ENCODE measurements at places on chromosomes 7 and 10. TPM values are rescaled to one million over a fixed set of nuclear protein-coding genes. Genes with fewer than 3 reads are reported as not detected.

Gene CYREN
- total RNA-seq: 46.8 TPM

Gene SKIDA1
- 4.9 TPM for total RNA-seq

Gene SEMA3D
- 23.3 TPM for total RNA-seq

Gene FAM180A
- not detected for total RNA-seq

Gene PLEKHS1
- total RNA-seq: 0.09 TPM

DNA sequence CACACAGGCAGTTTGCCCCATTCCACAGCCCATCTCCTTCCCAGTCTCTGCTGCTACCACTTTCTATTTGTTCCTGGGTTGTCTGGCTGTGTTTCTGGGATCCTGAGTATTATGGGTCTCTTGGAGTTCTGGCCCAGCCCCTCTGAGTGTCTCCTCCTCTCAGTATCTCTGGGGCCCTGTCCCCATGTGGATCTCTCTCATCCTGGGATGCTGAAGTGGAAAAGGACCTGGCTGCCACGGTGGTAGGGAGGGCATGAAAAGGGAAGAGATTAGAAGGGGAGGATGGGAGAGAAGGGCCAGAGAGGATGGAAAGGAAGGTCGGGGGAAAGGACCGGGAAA lies 54.5 kb upstream of the LBX1 start:
- H3K36me3 ChIP-seq: no peaks in the 10 kb centered on the region
- H3K27me3 ChIP-seq: peaks cover 34% of the 10 kb centered on the region
- H3K4me3 ChIP-seq: no peak overlapping the region
- H3K27ac ChIP-seq: no peak overlapping the region
- DNase-seq: no peak

DNA sequence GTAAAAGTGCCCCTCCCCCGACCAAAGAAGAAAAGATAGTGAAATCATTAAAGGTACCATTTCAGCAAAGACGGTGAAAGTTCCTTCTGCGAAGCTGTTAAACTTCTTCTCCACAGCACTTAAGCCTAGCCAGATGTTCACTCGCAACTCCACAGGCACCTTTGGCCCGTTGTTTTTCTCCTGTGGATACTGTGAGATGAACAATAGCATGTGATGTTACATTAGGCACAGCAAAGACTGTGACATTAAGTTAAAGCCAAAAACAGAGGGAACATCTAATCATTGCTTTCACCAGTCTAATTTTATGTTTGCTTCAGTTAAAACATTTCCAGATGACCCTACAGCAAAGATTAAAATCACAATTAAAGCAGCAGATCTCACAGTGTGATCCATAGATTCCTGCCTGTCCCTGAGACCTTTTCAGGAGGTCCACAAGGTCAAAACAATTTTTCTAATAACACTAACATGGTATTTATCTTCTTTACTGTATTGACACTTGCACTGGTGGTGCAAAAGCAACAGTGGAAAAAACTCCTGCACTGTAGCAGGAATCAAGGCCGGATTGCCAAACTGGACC lies 112.5 kb downstream of the MYOF start:
- H3K27me3 ChIP-seq: no peaks in the 10 kb centered on the region
- no peaks in the 10 kb centered on the region for H3K36me3 ChIP-seq
- no peaks in the 10 kb centered on the region for H3K4me1 ChIP-seq
- no peak for DNase-seq
- H3K27ac ChIP-seq: no peak overlapping the region

DNA sequence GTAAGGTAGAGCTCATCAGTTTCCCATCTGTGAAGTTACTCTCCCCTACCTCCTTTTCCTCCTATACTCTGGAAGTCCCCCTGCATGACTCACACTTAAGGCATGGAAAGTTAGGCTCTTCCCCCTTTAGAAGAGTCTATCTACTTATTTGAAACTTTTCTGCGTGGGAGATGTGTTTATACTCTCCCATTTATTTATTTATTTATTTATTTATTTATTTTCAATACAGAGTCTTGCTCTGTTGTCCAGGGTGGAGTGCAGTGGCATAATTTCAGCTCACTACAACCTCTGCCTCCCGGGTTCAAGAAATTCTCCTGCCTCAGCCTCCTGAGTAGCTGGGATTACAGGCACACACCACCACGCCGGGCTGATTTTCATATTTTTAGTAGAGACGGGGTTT lies 107.5 kb upstream of the JCAD start:
- no peak for DNase-seq
- no peaks in the 10 kb centered on the region for H3K36me3 ChIP-seq

GRCh38 chr10:83592337-83592935 lies 546.9 kb upstream of the GHITM start:
- no peaks in the 10 kb centered on the region for H3K36me3 ChIP-seq
- H3K27ac ChIP-seq: no peak overlapping the region
- no peaks in the 10 kb centered on the region for H3K4me1 ChIP-seq
- no peak overlapping the region for H3K4me3 ChIP-seq

DNA sequence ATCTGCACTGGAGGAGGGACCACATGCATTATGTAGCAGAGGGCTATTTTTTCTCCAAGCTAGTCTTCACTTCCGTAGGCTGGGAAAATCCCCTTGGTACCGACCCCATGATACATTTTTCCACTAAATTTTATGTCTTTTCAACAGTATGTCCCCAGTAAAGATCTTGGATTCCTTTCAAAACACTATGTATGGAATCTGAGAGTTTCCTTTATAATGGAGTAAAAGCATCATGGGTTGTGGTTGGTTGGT lies 4.8 kb upstream of the ZNRF2 start:
- no peak for DNase-seq
- H3K4me3 ChIP-seq: no peak overlapping the region
- no peaks in the 10 kb centered on the region for H3K27me3 ChIP-seq
- H3K4me1 ChIP-seq: no peaks in the 10 kb centered on the region
- no peak overlapping the region for H3K27ac ChIP-seq
- no peaks in the 10 kb centered on the region for H3K36me3 ChIP-seq

GRCh38 chr7:155331396-155331795 lies 33.7 kb downstream of the INSIG1 start:
- H3K4me1 ChIP-seq: no peaks in the 10 kb centered on the region
- H3K27me3 ChIP-seq: peaks cover 56% of the 10 kb centered on the region
- H3K36me3 ChIP-seq: no peaks in the 10 kb centered on the region
- no peak for DNase-seq
- no peak overlapping the region for H3K27ac ChIP-seq
- no peak overlapping the region for H3K4me3 ChIP-seq

GRCh38 chr7:106216923-106217542 lies 67.8 kb downstream of the NAMPT start:
- DNase-seq: peak; percentile 38
- no peaks in the 10 kb centered on the region for H3K27me3 ChIP-seq
- no peak overlapping the region for H3K27ac ChIP-seq
- H3K36me3 ChIP-seq: no peaks in the 10 kb centered on the region
- no peak overlapping the region for H3K4me3 ChIP-seq
- peaks cover 8% of the 10 kb centered on the region for H3K4me1 ChIP-seq

GRCh38 chr10:130012129-130012528 lies 48.1 kb upstream of the EBF3 start:
- H3K4me3 ChIP-seq: no peak overlapping the region
- no peak for DNase-seq
- H3K4me1 ChIP-seq: no peaks in the 10 kb centered on the region
- no peak overlapping the region for H3K27ac ChIP-seq
